ENCODE measurements at places on chromosomes 12 and 14.

DNA sequence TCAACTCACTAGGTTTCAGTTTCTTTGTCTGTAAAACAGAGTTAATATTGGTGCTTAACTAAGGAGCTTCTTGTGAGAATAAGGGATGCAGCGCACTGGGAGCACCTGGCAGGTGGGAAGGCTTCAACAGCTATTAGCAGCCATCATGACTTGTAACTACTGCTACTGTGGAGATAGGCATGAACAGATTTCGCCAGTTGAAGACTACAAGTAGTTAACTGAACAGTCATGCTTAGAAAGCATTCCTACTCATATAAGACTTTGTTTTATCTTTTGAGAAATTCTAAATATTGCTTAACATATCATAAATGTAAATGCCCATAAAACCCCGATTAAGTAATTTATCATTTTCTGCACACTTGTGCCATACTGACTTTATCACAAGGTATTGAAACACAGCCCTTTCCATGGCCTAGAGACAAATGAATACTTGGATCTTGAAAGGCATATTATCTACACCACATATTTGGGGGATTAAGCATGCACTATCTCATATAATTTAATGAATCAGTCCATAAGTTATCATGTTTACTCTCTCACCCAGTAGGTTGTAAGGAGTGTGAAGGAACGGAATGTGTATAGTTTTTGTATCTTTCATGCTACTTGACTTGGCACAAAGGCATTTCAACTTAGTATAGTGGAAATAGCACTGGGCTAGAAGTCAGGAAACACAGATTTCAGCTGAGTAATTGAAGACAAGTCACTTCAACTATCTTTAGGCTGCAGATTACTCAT, 16.1 kb downstream of the NTN4 start:
- DNase-seq = no peak

GRCh38 chr14:89630101-89630829, 213.2 kb upstream of the FOXN3 start:
- no peak for DNase-seq

GRCh38 chr14:79467835-79468234, 743.5 kb downstream of the DIO2 start:
- DNase-seq = no peak

DNA sequence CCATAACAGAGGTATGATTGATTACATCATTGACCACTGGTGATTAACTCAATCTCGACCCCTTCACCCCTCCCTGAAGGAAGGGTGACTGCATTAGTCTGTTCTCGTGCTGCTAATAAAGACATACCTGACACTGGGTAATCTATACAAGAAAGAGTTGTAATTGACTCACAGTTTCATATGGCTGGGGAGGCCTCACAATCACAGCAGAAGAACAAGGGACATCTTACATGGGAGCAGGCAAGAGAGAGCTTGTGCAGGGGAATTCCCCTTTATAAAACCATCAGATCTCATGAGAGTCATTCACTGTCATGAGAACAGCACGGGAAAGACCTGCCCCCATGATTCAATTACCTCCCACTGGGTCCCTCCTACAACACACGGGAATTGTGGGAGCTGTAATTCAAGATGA, 55.9 kb upstream of the TMCC3 start:
- peak; percentile 27 for DNase-seq

- DNase-seq = no peak
Observed at GRCh38 chr14:64841121-64841651, 38.5 kb downstream of the SPTB start.

DNA sequence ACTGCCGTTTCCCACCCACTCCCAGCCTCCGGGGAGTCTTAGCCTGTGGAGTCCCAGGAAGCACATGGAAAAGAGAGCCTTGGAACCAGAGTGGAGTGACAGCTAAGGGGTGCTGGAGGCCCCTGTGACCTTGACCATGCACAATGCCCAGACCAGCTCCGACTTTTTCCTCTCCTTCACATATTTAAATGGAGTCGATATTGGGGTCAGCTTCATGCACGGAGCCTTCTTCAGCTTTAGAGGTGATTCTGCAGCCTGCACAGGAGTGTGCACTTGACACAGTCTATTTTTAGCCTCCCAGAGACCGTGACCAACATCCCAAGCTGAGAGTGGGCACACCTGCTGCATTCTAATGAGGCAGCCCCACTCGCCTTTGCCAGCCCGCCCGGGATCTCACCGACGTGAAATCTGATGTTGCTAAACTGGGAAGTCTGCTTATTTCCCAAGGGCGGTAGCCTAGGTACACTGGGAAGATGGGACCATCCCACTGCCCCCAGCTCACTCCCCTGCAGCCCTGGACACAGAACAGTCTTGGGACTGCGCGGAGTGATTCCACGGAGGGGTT, 47.5 kb downstream of the PRMT8 start:
- no peak for DNase-seq

DNA sequence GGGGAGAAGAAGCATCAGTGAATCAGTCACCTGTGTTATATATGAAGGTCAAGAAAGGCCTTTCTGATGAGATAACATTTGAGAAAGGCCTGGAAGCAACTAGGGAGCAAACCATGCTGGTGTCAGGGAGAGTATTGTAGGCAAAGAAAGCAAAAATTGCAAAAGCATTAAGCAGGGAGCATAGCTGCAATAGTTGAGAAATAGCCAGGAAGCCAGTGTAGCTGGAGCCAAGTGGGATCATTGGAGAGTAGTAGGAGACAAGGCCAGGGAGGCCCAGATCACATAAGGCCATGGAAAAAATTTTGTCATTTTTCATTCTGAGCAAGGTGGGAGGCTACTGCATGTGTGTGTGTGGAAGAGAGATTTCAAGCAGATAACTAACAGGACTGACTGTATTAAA, 18.8 kb upstream of the MAGOHB start:
- no peak for DNase-seq

DNA sequence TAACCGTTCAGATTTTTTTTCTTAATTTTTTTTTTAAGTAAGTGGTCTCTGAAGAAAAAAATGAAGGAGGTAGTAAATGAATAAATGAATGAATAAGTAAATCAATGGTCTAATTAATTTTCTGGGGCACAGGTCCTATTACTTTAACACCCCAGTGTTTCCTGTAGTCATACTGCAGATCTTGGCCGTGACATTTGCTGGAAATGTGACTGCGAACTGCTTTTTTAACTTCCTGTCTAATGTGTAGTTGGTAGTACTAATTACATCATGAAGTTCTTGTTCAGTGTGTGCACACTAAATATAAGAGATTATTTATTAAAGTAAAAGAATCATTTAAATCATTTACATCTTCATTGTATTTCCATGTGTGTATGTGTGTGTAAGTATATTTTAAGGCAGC, 45.4 kb downstream of the AEBP2 start:
- DNase-seq = peak; percentile 20

DNA sequence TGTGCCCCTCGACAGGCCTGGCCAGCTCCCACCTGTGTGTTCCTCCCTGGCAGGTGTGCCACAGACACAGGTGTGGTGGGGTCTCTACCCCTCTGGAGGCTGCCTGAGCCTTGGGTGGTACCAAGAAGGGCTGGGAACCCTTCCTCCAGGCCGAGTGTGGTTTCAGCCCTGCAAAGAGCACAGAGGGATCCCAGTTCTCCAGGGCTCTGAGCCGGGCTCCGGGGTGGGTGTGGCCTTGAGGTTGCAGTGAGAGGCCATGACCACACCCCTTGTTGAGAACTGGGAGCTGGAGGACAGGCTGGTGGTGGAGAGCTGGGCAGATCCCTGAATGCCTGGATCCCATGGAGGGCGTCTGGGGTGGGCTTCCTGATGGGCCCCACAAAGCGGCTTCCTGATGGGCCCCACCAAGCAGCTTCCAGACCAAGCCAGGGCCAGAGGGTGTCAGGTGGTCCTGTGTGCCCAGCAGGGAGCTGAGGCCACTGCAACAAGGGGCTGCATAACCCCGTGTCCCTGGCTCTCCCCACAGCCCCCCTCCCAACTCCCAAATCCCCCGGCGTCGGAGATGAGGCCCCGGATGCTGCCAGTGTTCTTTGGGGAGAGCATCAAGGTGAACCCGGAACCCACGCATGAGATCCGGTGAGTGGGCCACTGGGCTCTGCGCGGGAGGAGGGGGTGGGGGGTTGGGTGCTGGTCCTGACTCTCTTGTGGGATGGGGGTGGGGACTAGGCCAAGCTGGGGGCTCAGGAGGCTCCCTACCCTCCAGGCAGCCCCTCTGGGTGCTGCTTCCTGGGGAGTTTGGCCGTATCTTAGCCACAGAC, 16.6 kb downstream of the RFLNA start:
- no peak for DNase-seq

DNA sequence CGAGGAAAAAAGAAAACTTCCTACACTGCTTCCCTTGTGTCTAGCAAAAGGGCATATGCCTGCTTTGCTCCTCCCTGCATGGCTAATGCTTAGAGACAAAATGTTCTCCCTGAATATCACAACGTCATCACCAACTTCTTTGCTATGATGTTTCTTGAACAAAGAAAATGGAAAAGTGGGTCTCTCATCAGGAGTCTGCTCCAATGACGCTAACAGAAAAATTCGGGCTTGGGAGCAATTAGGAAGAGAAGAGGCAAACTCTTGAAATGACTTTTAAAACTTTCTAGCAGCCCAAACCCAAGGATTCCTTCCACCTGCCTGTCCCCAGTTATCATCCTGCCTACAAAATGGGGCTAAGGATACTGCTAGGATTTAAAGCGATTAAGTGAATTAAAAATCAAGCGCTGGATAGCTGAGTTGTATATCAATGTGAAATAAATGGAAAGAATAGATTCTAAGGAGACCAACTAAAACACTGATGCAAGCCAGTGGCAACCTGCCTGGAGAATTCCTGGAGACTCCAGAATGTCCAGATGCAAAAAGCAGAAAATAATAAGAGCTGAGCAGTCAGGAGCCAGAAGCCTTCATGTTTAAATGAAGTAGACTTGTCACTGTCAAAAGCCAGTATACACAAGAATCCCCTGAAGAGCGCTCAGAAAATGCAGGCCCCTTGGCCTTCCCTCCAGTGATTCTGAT, 183.8 kb downstream of the DPF3 start:
- no peak for DNase-seq

DNA sequence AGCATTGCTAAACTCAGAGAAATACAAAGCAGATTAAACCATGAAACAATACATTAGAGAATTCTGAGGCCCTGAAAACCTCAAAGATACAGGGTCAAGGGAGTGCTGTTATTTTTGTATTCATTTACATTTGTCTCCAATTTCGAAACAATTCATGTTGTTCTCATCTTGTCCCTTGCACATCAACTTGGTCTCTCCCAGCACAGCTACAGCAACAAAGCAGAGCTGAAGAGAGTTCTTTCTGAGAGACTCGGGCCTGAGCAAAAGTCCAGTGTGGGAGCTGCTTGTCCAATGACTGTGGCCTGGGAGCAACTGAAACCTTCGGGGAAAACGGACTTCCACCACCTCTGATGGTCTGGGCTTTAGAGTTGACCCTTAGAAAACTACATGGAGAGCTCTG, 79.4 kb upstream of the CDKN3 start:
- no peak for DNase-seq

- DNase-seq = no peak
Observed at GRCh38 chr12:121089031-121089812, 43.5 kb upstream of the P2RX7 start.

DNA sequence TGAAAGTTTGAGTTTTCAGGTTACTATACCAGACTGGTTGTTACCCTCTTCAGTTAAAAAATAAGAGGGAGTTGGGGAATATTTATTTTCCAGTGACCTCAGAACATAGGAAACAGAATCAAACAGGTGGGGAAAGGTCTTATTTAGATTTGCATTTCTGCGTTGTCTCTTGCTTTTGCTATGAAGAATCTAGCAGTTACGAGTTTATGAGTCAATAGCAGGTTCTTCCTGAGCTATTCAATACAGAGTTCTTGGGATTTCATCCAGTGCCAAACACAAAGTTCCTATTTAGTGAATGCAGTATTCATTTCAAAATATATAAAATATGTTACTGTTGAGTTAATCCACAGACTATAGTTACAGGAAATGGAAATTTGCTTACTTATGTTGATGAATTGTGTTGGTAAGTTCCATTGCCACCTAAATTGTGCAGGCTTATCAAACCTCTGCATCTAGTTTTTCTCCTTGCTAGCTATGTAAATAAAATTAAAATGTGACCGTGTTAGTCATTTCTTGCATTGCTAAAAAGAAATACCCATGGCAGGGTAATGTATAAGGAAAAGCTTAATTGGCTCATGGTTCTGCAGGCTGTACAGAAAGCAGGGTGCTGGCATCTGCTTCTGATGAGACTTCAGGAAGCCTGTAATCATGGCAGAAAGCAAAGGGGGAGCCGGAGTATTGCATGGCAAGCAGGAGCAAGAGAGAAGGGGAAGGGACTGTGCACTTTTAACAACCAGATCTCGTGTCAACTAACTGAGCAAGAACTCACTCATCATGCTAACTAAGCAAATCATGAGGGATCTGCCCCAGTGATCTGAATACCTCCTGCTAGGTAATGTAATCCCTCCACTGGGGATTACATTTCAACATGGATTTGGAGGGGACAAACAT, 110.2 kb downstream of the KTN1 start:
- DNase-seq = no peak

DNA sequence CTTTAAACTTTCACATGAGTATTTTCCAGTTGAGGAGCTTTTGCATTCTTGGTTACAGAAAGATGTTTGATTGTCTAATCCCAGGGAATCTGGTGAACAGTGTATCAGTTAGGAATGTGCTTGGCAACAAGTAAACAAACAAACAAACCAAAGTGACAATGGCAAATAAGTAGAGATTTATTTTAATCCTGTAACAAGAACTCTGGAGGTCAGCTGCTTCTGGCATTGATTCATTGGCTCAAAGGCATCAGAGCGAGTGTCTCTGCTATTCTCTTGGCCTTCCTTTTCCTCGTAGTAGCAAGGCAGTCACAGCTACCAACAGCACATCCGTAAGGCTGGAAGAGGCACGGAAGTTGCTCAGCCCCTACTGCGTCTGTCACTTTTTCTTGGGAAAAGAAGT, 37.2 kb downstream of the CRADD start:
- DNase-seq = no peak

DNA sequence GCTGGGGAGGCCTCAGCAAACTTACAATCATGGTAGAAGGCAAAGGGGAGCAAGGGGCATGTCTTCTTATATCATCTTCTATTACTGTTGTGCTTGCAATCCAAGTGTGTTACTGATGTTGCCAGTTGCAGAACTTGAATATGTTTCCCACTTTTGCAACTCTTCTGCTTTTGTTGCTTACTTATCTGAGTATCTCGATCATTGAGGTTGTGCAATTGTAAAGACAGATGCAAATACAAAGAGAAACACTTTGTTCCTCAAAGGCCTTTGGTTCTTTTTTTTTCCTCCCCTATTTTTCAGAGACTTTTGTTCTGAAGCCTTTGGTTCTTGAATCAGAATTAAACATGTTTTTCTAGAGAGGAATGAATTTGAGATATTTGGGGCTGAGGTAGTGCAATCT, 3.7 kb upstream of the COX8C start:
- DNase-seq = no peak

GRCh38 chr14:28772613-28773012, 6.0 kb downstream of the FOXG1 start:
- no peak for DNase-seq

DNA sequence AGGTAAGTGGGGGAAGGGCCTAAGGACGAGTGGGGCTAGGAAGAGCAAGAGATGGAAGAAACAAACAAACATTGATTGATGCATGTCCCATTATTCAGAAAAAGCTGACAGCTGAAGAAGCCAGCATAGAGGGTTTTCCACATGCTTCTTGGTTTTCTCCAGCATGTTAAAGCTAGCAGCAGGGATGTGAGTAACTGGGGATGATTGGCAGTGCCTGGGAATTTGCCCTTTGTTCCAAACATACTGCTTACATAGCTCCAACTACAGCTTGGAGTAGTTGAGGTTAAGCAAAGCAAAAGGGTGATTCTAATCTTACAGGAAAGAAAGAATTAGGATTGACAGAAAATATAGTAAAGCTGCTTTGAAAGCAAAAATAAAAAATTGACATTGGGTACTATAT, 68.0 kb upstream of the IFNG-AS1 start:
- DNase-seq = no peak

- DNase-seq = no peak
Observed at GRCh38 chr12:48556631-48557030, 13.2 kb downstream of the LALBA start.
